ENCODE measurements at places on chromosomes 7 and 10.

DNA sequence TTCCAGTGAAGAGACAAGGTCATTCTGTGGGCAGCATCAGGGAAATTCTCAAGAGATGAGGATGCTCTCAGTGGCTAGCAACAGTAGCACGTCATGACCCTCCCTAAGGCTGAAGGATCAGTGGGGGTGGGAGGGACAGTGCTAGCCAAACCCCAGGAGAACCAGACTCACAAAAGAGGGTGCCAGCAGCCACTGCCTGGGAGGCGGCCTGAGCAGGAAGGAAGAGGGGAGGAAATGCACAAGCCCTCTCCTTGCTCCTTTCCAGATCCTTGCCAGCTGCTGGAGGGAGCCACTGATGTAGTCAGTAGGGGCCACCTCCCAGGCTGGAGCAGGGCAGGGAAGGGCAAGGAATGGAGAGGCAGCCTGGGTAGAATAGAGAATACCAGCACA, 302.7 kb downstream of the RPS24 start:
- no peak for DNase-seq

- no peak for DNase-seq
Measured at GRCh38 chr7:93202594-93203250, 23.5 kb downstream of the HEPACAM2 start.

DNA sequence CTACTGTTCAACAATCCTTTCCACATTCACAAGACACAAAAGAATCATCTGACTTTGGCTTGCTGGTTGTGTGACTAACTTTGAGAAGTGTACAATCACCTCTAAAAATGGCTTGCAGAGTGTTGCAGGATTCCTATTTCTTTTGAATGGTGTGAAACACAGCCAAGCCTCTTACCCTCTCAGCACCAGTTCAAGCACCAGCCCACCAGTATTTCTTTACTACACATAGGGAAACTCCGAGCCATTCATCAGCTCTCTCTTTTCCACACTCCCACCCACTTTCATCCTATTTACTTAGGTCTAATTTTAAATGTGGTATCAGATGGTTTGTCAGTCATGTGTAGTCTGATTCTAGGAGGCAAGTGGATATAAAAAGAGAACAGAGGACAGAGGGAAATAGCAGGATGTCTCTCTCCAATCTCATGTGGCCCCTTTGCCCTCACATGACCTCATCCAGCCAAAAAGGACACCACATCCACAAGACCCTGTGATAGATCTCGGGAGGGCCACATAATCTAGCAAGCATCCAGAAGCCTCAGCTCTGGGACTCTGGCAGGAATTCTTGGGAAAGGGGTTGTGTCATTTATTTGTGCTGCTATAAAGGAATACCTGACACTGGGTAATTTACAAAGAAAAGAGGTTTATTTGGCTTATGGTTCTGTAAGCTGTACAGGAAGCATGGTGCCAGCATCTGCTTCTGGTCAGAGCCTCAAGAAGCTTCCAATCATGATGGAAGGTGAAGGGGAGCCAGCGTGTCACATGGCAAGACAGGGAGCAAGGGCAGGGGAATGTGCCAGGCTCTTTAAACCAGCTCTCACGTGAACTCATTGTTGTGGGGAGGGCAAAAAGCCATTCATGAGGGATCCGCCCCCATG, 66.8 kb upstream of the NEBL start:
- DNase-seq = no peak

DNA sequence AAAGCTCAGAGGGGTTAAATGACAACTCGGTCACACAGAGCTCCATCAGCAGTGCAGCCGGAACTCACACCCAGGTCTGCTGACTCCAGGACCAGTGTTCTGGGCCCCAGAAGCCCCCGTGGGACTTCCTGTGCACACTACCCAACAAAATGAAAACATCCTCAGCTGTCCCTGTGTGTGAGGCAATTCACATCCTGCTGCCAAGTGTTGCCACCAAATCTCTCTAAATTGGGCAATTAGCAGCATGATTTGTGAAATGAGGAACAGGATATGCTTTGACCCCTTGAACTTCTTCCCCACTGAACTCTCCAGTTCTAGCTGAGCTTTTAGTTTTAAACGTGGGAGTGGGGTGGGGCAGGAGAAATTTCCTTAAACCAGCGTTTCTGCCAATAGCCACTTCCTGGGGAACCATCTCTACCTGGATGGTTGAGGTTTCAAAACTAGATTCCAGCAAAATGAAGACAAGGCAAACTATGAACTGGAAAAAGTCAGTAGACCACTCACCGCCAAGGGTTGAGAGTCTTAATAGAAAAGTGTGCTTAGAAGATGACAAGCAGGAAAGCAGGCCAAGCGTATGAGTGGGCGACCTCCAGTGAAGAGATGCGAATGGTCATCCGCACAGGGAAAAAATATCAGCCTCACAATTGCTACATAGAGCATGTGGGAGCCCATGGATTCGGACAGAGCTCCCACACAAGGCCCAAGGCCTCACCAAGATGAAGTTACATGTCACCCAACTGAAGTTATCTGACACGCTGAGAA, 51.9 kb upstream of the CHST15 start:
- DNase-seq = peak; percentile 46

DNA sequence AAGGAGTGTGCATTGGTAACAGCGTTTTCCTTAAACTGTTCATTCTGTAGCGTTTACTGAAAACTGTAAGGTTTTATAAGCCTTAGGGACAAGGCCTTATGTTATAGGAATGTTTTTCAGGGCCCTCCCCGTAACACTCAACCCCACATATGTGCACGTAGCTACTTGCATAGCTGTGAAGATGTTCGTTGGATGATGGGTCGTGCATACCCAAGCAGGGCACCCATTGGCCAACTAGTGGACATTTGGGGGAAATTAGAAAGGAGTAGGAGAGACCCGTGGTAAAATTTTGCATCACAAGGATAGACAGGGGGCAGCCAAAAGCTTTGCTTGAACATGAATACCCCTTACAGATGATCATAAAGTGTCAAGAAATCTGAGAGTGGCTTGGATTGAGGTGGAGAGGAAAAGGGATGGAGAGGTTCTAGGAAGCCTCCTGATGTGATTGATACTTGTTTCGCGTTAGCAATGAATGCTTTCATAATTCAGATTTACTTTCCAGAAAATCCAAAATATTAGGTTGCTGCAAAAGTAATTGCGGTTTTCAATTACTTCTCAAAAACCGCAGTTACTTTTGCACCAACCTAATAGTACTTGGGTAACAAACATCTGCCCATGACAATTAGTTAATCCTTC, 878 bp downstream of the SEC61A2 start:
- DNase-seq = peak; percentile 85

DNA sequence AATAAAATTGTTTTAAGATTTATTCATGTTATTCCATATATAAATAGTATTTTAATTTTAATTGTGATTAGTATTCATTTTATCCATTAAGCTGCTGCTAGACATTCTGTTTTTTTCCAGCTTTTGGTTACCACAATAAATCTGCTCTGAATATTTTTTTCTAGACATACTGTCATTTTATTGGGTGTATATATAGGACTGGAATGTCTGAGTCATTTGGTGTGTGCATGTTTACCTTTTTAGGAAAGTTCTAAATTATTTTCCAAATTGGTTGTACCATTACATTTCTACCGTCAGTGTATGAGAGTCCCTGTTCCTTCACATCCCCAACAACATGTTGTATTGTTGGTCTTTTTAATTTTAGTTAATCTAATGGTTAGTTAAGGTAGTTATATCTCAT, 1138.1 kb downstream of the REEP3 start:
- DNase-seq = no peak

- DNase-seq = no peak
Measured at GRCh38 chr10:29886299-29886698, 173.1 kb downstream of the JCAD start.

DNA sequence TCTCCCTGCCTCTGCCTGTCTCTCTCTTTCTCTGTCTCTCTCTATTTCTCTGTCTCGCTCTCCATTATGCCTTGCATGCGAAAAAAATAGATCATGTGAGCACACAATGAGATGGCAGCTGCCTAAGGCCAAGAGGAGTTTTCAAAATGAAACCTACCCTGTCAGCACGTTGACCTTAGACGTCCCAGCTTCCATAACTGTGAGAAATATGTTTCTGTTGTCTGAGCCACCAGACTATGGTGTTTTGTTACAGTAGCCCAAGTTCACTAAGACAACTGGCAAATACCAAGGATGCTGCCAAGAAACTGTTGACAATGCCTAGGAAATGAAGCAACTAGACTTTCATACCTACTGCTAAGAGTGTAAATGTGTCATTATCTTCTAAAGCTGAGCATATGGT, 70.6 kb upstream of the PLXDC2 start:
- no peak for DNase-seq

GRCh38 chr10:3635697-3636096, 149.3 kb downstream of the KLF6 start:
- DNase-seq = no peak

DNA sequence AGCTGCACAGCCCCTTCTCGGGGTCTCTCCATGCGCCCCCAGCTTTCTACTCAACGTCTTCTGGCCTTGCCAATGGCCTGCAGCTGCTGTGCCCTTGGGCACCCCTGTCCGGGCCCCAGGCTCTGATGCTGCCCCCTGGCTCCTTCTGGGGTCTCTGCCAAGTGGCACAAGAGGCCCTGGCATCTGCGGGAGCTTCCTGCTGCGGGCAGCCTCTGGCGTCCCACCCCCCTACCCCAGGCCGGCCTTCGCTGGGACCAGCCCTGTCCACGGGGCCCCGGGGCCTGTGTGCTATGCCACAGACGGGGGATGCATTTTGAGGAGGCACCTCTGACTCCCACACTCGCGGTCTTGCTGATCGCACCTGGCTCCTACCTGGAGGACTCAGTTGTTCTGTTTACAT, 2.3 kb downstream of the VENTX start:
- DNase-seq = no peak

- DNase-seq = peak; percentile 69
Measured at GRCh38 chr10:43599333-43599732, 6.9 kb upstream of the ZNF485 start.

DNA sequence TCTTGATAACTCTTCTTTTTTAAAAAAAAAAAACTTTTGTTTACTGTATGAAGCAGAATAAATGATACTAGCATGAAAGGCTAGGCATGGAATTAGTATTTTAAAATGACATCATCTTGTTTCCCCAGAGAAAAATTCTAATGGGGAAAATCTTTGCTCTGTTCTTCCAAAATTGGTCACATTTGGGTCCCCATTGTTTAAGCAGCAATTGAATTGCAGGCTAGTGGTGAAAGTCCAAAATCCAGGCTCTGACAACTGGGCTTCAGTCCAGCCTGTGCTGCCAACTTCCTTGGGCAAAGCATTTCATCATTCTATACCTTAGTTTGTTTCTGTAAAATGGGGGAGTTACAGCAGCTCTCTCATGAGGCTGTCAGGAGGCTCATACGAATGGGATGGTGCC, 726.4 kb downstream of the KCNMA1 start:
- no peak for DNase-seq

DNA sequence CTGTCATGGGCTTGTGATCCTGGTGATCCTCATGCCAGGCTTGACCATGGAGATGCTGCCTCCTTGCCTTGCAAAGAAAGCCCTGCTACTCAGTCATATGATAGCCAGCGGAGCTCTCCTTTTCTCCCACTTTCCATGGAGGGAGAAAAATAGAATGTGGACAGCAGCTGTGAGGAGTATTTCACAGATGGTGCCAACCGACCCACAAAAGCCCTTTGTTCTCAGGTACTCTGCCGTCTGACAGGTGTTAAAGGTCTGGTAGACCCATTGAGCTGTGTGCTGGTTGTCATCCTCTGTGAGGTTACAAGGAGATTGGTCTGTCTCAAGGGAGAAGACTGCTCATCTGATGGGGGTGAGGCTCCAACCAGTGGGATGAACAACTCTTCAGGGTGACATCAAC, 29.5 kb upstream of the COBL start:
- DNase-seq = no peak

DNA sequence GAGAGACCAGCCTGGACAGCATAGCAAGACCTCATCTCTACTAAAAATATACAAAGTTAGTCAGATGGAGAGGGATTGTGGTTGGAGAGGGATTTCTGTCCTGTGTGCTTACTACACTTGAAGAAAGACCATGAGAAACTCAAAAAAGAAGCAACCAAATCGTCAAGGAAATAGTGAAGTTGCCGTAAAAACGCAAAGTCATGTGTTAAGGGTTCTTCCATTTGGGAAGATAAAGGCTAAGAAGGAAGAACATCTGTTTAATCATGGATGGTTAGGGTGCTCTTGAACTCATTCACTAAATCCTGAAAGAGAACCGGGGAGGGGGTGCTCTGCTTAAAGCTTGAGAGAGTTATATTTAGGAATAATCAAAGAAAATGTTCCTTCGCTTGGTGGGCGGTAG, 59.8 kb upstream of the KDM7A start:
- no peak for DNase-seq

GRCh38 chr10:129849853-129850252, 114.2 kb downstream of the EBF3 start:
- DNase-seq = no peak

DNA sequence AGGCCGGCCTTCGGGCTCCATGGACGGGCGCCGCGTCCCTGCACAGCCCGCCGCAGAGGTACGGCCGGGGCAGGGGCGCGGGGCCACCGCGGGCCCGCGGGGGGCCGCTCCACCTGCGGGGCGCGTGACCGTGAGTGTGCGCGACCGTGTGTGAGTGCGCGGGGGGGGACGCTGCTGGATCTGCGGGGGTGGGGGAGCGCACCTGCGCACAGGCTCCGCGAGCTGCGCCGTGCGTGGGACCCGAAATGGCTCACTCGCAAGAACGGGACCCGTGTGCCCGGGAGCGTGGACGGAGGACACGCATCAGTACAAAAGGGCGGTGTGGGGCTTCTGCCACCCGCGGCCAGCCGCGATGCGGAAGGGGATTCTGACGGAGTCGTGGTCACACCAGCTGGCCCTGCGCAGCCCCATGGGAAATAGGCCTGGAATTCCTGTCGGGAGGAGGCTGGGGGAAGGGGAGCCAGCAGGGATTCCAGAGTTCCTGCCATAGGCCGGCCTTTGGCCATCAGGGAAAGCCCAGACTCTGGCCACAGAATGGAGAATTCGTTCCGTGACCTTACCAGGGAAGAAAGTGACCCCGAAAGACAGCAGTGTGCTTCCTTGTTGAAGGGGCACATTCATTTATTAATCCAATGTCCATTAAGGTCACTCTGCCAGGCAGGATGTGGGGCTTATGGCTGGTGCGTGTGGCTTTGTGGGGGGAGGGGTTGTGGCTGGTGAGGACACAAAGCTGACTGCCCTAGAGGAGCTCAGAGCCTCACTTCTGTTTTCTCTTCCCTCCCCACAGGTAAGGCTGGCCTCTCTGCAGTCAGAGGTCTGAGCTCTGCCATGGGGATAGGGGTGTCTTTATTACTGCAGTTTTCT, 494 bp downstream of the REPIN1 start:
- DNase-seq = peak; percentile 59

DNA sequence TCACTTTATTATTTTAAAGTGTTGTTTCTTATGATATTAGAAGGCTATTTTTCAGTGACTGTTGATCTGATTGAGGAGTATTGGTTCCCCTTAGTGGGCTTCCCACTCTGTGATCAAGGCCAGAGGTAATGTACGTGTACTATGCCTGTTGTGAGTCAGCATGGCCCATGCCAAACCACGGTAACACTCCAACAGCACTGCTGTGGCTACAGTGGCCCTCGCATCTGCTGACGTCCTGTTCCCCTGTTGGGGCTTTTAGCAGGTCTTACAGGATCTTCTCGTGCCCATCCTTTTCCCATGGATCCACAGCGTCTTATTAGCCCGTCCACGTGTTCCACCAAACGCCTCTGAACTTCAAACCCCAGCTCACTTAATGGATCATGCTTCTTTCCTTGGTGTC, 964.6 kb upstream of the CELF2 start:
- DNase-seq = no peak

GRCh38 chr7:74180866-74181265, 6.7 kb downstream of the EIF4H start:
- DNase-seq = no peak

All from KBM-7 (cell line).